Sciatic nerve (tissue), 2 donors: ENCODE measurements at places on chromosomes 3 and 15.

DNA sequence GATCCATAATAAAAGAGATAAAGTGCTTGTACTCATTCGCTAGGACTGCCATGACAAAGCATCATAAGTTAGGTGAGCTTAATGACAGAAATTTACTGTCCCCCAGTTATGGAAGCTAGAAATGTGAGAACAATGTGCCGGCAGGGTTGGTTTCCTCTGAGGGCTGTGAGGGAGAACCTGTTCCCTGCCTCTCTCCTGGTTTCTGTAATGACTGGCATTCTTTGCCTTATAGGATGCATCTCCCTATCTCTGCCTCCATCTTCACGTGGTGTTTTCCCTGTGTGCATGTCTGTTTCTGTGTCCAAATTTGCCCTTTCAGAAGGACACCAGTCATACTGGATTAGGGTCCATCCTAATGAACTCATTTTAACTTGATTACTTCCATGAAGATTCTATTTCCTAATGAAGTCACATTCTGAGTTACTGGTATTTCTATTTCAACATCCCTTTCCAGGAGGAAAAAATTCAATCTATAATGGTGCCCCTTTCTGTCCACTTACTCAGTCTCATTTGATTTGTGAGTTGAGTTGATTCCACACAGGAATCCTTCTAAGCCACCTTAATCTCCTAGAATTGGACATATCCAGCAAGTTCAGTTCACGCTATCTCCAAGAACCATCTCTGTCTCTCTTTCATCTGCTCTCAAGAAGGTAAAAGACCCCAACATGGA is 71.2 kb upstream of the LIPC start:
- no peak for DNase-seq

DNA sequence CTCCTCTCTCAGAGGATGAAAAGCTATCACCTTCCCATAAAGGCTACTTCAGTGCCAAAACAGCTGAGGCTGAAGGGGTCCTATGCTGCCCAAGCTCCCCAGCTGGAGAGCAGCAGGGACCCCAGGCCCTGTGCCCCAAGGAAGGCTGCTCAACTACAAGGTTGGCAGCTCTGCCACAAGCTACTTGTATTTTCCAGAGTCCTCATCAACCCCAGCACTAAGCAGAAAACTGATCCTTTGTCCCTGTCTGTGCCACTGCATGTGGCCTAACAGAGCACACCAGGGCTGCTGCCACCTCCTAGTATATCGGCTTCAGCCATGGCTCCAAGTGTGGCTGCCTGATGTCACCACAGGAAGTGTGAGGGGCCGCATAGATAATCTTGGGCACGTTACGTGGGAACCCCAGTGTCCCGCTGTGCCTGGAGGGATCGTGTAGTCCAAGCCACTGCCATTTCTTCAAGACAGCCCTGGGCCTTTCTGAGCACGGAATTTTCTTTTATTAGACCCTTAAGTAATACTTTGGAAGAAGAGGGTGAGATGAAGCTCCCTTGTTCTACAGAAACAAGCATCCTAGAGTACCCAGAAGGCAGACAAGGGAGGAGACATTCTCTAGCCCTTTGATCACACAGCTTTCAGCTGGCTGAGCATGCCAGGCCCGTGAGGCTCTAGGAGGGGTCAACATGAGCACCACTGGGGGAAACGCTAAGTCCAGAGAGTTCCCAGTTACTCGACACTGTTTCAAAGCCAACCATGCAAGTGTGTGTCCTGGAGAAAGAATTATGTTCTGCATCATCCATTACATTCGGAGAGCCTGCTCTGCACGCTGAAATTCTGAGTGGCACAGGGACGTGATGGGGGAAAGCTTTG is 60.7 kb downstream of the CAPN7 start:
- no peak for DNase-seq

DNA sequence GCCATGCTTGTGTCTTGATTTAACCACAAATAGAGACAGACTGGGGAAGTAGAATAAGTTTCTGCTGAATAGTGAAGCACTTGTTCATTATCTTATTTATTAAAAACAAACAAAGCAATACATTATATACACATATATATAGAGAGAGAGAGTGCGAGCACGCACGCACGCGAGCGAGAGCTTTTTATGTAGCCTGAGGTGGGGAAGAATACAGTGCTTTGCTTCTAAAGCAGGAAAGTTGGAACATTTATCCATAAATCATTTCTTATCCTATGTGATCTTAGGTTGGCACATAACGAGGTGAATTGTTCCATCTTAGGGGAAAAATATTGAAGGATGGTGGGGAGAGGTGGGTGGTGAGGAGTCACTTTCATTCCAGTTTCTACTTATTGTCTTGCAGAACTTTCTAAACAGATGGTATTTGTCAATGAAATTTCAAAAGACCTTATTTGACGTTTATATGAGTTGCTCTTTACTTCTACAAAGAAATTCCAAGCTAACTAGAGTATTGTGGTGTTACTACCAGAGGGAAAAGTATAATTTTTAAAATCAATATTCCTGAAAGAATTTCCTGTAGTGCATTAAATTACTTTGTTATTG is 110.0 kb downstream of the ATG7 start:
- DNase-seq = no peak

- DNase-seq = no peak
Observed at GRCh38 chr3:5023777-5024346, 44.6 kb downstream of the BHLHE40 start.

DNA sequence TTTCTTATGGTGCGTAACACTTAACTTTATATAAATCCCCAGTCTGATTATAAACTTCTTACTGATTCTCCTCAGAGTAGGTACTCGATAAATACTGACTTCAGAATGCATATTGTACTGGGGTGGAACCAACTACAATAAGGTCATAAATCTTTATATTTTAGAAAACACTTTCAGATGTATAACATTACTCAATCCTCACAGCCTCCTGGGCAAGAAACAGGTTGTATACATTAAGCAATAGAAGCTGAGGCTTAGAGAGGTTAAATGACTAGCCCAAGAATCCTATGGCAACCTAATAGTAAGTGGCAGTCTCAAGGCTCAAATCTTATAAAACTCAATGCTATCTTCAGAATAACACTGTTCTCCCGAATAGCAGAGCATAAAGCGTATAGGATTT is 9.1 kb downstream of the VPS13C start:
- no peak for DNase-seq

- no peak for DNase-seq
Observed at GRCh38 chr3:62922326-62922725, 47.1 kb upstream of the CADPS start.

GRCh38 chr3:52253314-52254304 is 8.1 kb downstream of the PPM1M start:
- no peak for DNase-seq

- DNase-seq = peak; percentile 74
Observed at GRCh38 chr3:15287565-15288330, 44.6 kb downstream of the SH3BP5 start.

DNA sequence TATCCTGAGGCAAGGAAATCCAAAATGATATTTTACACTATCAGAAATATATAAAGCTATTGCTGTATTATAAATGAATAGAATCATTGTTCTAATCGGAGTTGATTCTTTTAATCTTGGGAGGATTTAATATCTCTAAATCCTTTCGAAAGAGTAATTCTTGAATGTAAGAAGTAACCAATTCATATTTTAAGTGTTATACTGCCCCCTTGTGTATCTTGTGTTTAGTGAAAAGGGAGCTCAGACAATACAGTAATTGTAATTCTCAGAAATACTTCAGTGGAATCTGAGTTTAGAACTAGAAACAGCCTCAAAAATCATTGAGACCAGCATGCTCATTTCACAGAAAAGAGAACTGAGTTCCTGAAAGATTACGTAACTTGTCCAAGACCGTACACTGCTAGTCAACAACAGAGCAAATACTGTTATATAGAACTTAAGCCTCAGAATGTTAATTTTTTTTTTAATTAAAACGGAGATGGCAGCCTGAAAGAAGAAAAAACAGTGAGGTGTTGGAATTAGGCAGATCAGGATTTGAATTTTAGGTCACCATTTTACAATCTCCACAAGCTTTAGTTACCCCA is 42.9 kb downstream of the PLCH1 start:
- DNase-seq = no peak

GRCh38 chr3:49675912-49676311 is 1.8 kb downstream of the APEH start:
- DNase-seq = no peak

DNA sequence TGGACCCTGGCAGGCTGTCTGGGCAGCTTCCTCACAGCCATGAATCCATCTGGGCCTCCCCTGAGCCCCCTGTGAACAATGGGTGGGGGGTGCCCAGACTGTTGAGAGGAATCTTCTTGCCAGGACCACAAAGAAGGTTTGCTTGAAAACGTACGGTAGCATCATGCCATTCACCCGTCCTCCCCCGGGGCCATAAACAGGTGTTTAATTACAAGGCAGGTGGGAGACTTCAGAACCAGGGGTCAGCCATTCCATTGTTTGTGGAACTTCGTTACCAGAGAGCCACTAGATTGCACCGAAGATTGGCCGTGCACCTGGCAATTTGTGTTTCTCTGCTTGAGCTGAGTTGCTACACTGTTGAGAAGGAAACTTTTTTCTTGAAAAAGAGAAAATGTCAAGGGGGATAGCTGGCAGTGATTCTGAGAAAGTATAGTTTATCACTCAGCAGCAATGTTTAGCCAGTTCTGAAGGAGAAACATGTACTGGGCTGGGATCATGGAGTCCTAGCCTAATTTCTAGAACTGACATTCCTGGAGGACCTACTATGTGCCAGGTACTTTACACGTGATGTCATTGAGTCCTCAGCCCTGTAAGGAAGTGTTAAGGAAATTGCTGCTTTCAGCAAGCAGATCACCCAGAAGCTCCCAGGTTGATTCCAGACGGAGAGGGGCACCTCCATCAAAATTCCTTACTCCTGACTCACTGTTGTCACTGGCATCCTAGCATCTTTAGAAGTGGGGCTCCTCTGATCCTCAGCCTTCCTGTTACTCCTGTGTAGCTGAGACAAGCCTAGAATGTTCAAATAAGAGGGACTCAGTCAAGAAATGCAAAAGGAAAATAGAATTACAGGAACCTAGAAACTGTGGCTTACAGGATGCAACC is 103.8 kb upstream of the UBE2E1 start:
- no peak for DNase-seq

- no peak for DNase-seq
Observed at GRCh38 chr3:106339551-106339950, 470.7 kb upstream of the CBLB start.

DNA sequence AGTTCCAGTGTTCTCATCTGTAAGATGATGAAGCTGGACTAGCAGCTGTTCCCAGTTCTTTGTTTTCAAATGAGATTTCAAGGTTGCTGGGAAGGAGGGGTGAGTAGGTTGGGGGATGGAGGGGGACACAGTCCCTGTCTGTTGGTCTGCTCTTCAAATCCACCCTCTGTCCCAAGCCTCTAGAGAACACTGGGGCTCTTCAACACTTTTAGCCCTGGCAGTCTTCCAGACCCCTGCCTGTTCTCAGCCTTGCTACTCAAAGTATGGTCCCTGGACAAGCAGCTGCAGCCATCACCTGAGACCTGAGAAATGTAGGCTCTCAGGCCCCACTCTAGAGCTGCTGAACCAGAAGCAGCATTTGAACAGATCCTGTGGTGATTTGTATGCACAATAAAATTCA is 41.3 kb downstream of the NEK11 start:
- DNase-seq = no peak

DNA sequence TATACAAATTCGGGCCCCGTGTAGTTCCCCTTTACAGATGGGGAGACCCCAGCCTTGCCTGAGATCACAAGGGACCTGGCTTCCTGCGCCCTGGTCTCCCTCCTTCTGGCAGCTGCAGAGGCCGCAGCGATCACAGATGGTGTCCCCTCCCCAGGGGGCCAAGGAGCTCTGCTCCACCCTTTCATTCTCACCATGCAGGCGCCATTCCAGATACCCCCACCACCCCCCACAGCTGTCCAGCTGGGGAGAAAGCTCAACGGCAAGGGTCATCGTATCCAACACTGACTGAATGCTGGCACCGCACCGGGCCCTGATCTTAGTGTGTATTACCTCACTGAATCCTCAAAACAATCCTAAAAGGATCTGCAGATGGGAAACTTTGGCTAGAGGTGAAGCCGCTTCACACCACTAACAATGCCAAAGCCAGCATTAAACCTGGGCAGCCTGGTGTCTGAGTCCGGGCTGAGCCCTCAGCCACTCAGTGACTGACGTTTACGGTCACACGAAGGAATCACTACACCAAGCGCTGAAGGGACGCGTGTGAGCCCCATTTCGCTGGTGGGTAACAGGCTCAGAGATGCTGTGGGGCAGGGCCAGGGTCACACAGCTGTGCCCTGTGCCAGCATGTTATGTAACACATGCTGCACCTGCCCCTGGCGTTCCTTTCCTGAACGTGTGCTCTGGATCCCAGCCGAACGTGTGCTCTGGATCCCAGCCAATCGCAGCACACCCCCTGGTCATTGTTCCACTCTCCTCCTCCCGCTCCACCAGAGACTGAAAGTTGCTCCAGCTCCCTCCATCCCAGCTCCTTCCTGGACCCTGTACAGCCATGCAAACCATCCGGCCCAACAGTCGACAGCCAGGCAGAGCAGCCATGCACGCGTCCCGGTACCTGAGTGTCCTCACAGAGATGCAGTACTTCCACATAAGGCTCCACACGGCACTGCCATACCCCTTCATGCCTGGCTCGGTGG is 51.8 kb downstream of the IQSEC1 start:
- no peak for DNase-seq

- no peak for DNase-seq
Observed at GRCh38 chr3:16480861-16481545, 32.5 kb downstream of the RFTN1 start.

DNA sequence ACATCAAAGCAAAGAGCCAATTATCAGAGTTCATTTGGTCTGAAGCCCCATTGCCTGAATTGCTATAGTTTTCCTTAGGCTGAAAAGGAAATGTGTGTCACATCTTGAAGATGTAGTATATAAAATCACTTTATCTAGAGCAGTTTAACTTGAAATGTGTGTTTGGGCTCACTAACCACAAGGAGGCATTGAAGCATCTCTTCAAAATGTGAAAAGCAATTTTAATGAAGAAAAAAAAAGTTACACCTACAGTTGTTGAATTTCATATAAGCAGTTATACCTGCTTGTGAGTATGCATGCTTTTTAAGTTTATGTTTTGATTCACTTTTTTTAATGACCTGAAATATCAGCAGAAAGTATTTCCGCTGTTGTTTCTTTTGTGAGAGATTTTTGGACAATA is 129.3 kb downstream of the IQCH start:
- no peak for DNase-seq

GRCh38 chr3:12395349-12396012 is 88.8 kb upstream of the TSEN2 start:
- DNase-seq = no peak

- DNase-seq = no peak
Observed at GRCh38 chr3:186600896-186601295, 12.0 kb upstream of the AHSG start.

DNA sequence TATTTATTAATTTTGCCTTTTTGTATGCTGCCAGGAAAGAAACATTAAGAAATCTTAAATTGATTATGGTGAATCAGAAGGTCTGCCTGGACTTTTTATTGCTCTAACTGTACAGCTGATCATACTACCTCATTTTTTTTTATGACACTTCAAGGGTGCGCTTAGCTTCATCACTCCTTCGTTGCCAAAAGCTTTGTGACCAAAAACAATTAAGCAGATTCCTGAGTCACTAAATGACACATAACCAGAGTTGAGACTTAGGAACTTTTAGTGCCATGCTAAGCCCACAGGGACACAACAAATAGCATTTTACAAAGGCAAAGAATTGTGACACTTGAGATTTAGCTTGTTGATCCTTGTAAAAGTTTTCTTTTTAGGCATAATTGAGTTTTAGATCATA is 4.9 kb downstream of the ADIPOQ start:
- DNase-seq = no peak
